ENCODE measurements at places on chromosomes 7 and 10.

GRCh38 chr10:60964257-60965235 is 20.6 kb upstream of the RHOBTB1 start:
- DNase-seq, result no peak

- DNase-seq, result no peak
These were observed 109.6 kb upstream of the STARD3NL start for GRCh38 chr7:38068461-38068860.

GRCh38 chr10:69466689-69467088 is 15.4 kb downstream of the TSPAN15 start:
- no peak for DNase-seq

DNA sequence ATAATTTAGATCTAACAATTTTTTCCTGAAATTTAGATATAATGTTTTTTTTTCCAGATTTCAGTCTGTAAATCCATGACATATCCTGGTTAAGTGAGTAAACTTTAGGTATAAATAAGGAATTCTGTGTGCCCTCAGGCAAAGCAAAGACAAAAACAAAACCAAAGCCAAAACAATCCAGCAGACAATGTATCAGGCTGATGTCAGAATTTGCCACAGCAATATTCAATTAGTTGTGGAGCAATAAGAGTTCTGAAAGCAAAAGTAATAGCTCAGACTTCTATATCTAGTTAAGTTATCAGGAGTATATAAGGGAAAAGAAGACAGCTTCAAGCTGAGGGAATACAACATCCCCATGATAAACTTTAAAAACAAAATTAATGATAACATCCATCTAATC is 82.0 kb downstream of the MKX start:
- DNase-seq, result no peak

- no peak for DNase-seq
These were observed 328.6 kb upstream of the COBL start for GRCh38 chr7:51645255-51645654.

- no peak for DNase-seq
These were observed 26.8 kb upstream of the TRUB1 start for GRCh38 chr10:114911052-114911711.

Data from type B pancreatic cell (in vitro differentiated cells).